Upper lobe of right lung (tissue), 1 donor: ENCODE measurements at places on chromosomes 5 and 9.

DNA sequence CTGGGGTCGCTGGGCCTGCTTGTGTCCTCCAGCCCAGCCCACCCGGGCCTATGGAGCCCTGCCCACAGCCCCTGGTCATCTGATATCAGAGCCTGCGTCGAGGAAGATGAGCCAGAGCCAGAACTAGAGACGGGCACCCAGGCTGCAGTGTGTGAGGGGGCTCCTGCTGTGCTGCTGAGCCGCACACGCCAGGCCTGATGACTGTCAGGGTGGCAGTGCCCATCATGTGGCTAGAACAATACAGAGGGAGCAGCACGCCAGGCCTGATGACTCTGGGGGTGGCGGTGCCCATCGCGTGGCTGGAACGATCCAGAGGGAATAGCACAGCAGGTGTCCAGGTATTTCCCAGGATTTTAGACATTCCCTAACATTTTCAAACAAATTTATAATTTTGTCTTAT, 9.2 kb upstream of the LRRC14B start:
- DNase-seq = no peak

GRCh38 chr9:97382099-97382718, 29.7 kb upstream of the TDRD7 start:
- no peak for DNase-seq

- no peak for DNase-seq
These were observed 418.2 kb downstream of the GABRG2 start for GRCh38 chr5:162485666-162486292.

DNA sequence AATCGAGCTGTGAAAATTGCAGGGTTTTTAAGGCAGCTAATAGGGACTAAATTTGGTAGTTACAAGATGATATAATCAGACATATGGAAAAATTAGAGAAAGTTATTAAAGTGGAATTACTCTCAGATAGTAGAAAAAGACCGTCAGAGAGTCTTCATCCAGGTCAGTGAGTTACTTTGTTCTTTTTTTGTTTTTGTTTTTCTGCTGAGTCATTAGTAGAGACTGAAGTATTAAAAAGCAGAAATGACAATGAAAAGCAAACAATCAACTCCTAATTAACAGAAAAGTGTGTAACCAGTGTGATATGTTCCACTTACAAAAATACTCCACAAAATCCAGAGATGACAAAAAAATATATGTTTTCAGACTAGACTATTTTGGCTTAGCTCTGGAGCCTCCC, 480.4 kb upstream of the COX7C start:
- DNase-seq = no peak

- no peak for DNase-seq
These were observed 558.5 kb upstream of the ZNF462 start for GRCh38 chr9:106304401-106304920.

- DNase-seq = no peak
These were observed 15.1 kb downstream of the AUH start for GRCh38 chr9:91346644-91347043.

DNA sequence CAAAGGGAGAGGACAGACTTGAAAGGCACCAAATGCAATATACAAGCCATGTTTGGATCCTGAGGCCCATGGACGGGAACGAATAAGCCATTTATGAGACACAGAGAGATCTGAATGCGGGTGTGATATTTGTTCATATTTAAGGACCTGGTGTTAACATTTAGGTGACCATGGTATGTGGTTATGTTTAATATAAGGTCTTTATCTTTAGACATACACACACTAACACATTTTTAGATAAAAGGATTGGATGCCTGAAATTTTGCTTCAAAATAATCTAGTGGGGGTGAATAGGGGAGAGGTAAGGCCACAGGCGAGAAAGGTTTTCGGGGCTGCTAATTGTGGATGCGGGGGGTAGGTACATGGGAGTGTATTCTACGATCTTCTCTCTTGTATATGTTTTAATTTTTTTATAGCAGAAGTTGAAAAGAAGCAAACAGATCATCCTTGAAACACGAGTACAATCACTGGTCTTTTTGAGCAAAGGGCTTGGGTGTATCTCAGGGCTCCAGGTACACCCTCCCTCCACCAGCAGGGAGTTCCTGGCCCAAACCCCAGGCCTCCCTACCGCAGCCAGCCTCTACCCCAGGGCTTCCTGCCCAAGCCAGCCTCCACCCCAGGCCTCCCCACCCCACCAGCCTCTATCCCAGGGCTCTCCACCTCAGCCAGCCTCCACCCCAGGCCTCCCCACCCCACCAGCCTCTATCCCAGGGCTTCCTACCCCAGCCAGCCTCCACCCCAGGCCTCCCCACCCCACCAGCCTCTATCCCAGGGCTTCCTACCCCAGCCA, 12.2 kb downstream of the AKNA start:
- no peak for DNase-seq

GRCh38 chr5:80912479-80912878, 47.7 kb upstream of the RASGRF2 start:
- DNase-seq = no peak

DNA sequence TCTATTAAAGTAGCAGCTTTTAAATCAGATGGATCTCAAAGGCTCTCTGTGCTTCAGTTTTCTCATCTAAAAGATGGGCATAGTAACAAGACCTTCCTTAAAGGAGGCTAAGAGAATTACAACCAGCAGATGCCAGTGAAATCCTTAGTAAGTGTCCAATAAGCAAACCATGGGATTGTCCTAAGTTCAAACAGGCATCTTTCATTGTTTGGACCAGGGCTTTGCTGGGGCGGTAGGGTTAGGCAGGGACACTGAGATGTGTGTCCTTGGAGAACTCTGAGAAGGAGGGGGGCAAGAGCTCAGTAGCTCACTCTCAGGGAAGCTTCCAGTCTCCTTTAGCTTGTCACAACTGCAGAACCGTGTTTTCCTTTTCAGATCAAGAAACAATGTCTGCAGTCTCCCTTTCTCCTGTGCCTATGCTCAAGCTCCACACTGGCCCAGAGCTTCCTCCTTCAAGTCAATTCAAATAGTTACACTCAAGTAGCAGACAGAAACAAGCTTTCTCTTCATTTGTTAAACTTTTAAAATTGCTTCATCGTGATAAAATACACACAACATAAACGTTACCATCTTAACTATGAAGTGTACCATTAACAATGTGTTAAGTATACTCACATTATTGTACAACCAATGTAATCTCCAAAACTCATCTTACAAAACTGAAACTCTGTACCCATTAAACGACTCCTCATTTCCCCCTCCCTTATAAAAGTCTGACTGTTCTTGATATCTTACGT, 216.2 kb downstream of the PIK3R1 start:
- DNase-seq = no peak

DNA sequence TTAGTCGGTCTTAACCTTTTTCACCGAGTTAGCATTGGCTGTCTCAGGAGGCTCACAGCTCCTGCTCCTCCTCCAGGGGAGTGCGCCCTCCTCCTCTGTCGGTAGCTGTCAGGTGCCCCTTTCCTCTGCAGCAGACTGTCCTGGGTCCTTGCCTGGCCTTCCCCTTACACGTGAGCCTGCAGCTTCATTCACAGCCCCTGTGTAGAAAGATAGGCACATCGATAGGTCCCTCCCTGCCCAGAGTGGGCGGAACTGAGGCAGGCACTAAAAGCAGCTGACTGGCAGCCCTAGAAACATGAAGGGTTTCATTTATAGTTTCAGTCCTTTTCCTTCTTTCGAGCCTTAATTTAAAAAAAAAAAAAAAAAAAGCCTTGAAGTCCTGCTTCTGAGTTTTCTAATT, 17.2 kb downstream of the TENT4A start:
- DNase-seq = peak; percentile 56

DNA sequence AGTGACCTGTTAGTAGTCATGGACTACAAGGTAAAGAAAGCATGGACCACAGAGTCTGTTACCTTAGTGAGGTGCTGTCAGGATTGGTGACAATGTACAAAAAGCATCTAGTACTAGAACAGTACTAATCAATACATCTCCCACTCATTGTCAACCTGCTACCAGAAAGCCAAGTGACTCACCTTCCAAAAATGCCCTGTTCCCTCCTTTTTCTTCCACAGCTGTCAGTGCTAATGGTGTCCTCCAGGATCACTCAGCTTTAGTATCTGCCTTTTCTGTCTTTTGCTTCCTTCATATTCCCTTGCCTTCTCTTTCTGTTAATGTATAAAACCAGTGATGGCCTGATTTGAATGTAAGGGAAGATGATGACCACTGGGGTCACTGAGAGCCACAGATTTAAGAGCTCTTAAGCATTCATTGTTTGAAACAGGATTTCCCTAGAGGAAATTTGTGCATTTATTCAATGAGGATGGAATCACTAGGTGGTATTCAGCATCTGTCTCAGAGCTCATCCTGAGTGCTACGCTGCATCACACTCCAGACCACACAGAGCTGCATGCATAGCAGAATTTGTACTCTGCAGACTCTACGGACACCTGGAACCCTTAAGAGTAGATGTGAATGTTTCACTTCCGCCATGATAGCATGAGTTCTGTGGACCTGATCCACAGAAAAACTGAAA, 71.0 kb downstream of the SV2C start:
- DNase-seq = no peak

GRCh38 chr9:96460882-96461281, 10.9 kb downstream of the HABP4 start:
- DNase-seq = no peak

DNA sequence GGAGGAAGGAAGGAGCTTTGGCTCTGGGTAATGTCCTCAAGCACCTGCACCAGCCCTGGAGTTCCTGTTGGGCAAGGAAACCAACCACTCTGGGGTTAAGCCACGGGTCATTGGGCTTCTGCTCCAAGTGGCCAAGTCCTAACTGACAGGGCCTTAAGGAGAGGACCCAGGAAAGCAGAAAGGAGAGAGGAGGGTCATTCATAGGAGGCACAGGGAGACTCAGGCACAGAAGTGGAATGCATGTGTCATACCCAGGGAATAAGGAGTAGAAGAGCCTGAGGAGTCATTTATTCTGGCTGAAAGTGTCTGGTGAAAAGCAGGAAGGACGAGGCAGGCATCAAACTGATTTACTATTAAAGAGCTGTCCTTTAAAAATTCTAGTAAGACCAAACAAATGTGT, 129.2 kb downstream of the DMRT2 start:
- DNase-seq = no peak

DNA sequence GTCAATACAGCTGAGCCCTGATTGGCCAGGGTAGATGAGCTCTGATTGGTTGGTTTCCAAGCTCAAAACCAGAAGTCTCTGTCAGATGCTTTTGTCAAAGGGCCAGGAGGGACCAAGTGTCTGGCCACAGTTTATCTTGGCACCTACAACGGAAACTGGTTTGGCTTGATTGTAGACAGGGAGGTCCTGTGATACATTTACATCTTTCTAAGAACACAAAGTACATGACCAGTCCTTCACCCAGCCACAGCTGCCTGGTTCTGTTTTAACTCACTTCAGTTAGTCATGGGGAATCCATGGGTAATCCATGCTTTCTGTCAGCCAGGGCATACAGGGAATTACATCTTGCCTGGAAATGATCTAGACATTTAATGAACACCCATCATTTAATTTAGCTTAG, 171.2 kb downstream of the SLC12A2 start:
- no peak for DNase-seq

GRCh38 chr9:88478246-88478645, 56.7 kb upstream of the NXNL2 start:
- no peak for DNase-seq

DNA sequence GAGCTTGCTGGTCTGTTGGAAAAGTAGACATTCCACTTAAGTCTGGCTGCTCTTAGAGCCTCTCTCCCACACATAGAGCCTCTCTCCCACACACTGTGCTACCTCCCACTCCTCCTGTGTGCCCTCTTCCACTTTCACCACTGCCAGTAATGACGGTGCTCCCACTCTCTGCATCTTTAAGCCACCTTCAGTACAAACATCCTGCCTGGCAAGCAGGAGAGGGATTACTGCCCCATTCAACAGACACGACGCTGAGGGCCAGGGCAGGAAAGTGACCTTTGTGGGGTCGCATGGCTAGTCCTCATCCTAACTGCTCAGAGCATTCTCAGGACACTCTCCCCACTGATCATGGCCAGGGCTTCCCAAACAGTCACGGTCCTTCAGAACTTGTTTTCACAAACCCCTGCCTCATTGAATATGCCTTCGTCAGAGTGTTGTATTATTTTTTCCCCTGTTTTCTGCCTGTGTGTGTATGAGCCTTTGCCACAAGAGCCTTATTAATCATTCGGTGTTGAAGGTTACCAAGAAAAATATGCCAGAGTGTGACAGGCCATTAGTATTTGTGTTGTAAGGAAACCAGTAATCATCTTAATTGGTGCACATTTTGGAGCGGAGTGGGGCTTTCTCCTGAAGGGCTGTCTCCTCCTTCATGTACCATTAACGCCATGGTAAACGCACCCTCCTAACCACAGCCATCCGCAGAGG, 87.1 kb upstream of the SAP30L start:
- DNase-seq = no peak

GRCh38 chr9:101307051-101307450, 77.8 kb downstream of the BAAT start:
- DNase-seq = no peak

GRCh38 chr5:61055434-61056006, 106.7 kb downstream of the SMIM15 start:
- no peak for DNase-seq

GRCh38 chr9:108569624-108570023, 286.2 kb downstream of the ACTL7B start:
- DNase-seq = no peak

GRCh38 chr5:141100243-141100805, at the start of gene PCDHB3:
Gene PCDHB3, plus strand, starts transcription at chr5:141100473. Its CDS starts 177 bp downstream, at chr5:141100650.
- DNase-seq = peak; percentile 51

GRCh38 chr9:27602142-27602861, 29.0 kb upstream of the C9orf72 start:
- DNase-seq = no peak

- DNase-seq = peak; percentile 57
These were observed 139.8 kb upstream of the COL5A1 start for GRCh38 chr9:134501761-134502265.

- no peak for DNase-seq
These were observed 16.0 kb upstream of the ACOT12 start for GRCh38 chr5:81409896-81410295.

- DNase-seq = no peak
These were observed 198.1 kb downstream of the TSSK1B start for GRCh38 chr5:113236536-113237288.

DNA sequence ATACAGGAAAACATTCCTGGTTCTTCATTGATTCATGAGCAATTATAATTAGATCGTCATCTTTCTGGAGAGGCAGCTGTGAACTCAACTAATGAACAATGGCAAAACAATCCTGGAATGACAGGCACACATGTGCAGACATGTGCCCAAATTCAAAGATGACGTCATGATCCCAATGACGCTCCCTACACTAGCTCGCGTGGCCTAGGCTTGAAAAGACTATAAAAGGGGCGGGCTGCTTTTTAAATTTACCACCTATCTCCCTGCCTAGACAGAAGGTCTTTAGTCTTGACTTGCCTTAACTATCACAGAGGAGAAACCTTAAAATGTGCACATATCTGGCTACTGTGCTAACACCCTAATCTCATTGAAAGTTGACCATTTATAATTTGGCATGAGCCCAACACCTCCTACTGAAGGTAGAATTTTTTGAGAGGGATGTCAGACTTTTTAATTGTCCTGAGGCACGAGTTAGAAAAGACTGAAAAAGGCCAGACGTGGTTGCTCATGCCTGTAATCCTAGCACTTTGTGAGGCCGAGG, 88.2 kb downstream of the PRRT1B start:
- no peak for DNase-seq
